ENCODE measurements at places on chromosomes 4 and X. TPM values are rescaled to one million over a fixed set of nuclear protein-coding genes. Genes with fewer than 3 reads are reported as not detected.

The DCAF8L2 gene
- not detected for total RNA-seq

GRCh38 chrX:73863268-73863667 lies 300.3 kb downstream of the CHIC1 start:
- no peak for DNase-seq

- DNase-seq = no peak
Observed at GRCh38 chrX:43868791-43869190, 13.5 kb downstream of the MAOB start.

The ADGRG4 gene
- total RNA-seq = not detected

- no peak for DNase-seq
Observed at GRCh38 chr4:67680581-67681222, 20.3 kb downstream of the UBA6 start.

DNA sequence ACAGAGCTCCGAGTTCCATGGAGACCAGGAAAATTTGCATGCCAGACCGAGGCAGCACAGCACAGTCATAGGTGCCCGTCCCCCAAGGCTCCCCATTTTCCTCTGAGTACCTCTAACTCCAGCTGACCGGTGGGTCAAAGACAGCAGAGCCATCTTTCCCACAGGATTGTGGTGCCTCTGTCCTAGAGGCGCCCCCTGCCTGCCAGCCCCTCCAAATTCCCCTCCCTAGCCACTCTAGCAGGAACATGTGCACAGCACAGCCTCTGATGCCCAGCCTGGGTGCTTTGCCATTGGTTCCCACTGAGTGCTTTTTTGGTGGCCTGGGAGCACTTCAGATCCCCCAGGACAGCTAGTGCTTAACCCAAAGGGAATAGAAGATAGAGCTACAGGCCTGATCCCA lies 368.5 kb upstream of the PABPC5 start:
- DNase-seq = no peak

GRCh38 chrX:134880866-134881265 lies 109.9 kb upstream of the SMIM10 start:
- no peak for DNase-seq

All from activated T-cell treated with anti-CD3 and anti-CD28 coated beads, Interleukin-2, amount 50 U/mL, for 72 hours (primary cell).